ENCODE measurements at places on chromosomes 2 and 18.

DNA sequence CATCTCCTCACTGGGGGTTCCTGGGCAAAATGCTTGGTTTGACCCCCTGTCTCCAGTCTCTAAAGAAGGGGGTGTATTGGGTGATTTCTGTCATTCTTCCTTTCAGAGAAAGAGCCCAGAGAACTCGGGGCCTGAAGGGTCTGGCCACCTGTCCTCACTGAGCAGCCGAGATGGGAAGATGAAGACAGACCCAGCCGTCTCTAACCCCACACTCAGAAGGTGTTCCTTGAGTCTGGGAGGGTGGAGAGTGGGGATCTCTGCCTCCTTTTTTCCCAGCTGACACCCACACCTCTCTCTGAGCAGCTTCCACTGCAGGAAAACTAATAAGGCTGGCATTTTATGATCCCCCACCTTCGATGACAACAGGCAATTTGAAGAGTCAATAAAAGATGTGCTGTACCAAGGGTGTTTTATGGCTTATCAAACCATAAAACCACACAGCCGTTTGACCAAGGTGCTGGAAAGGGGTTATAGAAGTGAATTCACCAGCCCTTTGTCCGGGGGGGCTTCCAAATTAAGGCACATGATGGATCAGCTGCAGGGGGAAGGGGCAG is 213.8 kb downstream of the SMAD2 start:
- no peak for DNase-seq

DNA sequence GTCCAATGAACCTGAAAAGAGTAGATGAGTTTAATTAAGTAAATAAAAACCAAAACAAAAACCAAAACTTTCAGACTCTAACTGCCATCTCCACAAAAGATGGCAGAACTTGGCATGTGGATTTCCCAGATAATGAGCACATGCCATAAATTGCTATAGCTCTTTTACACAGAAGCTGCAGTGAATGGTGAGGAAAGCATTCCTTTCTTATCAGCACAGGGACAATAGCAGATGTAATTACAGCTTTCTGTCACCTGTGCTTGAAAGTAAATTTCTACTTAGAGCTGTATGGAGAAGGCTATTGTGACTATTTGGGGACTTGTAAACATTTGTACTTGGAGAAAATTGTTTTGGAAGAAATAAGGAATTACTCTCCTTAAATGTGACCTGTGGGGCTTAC is 378.4 kb downstream of the RPRM start:
- DNase-seq = no peak

GRCh38 chr2:240604291-240604938 is 17.9 kb downstream of the CAPN10 start:
- no peak for DNase-seq

- DNase-seq = peak; percentile 63
These were observed 8.2 kb downstream of the SLC35F6 start for GRCh38 chr2:26772064-26773001.

DNA sequence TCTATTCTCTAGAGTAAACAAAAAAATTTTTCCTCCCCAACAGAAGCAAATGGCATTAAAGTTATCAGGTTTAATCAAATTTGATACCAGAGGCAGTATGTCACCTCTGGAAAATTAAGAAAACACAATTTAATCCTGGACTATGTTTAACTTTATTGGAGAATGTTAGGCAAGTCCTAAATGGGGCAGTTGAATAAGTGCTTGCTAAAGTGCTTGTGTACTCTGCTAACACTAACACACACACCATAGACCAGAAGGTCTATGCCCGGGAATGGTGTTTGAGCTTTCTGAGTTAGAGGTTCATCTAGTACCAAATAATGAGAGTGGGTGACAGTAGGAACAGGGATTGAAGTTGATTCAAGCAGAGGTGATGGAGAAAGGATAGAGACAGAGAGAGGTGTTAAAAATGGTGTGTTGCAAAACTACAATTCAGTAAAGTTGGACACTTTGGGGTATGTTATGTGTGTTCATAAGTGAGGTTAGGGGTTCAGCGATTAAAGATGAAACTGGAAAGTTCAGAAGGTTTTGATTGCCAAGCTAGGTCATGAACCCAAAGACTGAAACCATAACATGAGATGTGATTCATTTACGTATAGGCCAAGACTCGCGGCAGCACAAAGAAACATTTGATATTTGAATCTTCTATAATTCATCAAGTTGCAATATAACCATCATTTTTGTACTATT is 40.5 kb upstream of the PEX13 start:
- peak; percentile 49 for DNase-seq

DNA sequence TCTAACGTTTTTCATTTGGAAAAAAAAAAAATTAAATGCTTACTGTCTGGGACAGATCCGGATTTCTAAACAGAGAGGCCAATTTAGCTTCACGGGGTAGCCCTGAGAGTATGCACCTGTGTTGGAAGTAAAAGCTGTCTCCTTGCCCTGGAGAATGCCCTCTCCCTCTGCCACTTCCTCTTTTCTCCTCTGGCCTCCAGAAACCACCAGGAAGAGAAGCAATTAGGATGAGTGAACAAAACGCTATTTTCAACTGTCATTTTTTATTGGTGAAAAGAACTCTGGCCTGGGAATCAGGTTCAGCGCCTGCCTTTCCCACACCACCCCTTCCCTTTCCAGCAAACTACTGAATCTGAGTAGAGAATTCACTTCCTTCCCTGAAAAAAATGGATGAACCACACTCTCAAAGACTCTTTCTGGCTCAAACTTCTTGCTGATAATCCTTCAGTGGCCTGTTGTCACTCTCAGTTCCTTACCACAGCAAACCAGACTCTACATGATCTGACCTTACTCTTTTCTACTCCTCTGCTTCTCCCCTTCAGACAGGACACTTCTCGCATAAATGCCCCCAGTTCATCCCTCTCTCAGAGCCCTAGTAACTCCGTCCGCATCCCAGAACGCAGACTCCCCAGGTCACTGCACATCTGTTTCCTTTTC is 29.8 kb downstream of the KLF7 start:
- no peak for DNase-seq

GRCh38 chr2:111045771-111046444 is 74.8 kb upstream of the BCL2L11 start:
- DNase-seq = no peak

- DNase-seq = no peak
These were observed 31.6 kb downstream of the KCNK3 start for GRCh38 chr2:26723991-26724750.

GRCh38 chr2:40101131-40101575 is 322.1 kb upstream of the THUMPD2 start:
- DNase-seq = no peak

GRCh38 chr2:182897137-182897536 is 30.7 kb upstream of the FRZB start:
- DNase-seq = no peak

Data from activated CD4-positive, alpha-beta T cell treated with anti-CD3 and anti-CD28 coated beads, Interleukin-10, Interleukin-2, amounts not matched to agents 100 ng/mL and 50 ng/mL, durations not matched to agents 16 hours and 8 hours (primary cell).